Activated CD4-positive, alpha-beta T cell treated with anti-CD3 and anti-CD28 coated beads for 24 hours (primary cell): ENCODE measurements at places on chromosomes 2 and 18.

DNA sequence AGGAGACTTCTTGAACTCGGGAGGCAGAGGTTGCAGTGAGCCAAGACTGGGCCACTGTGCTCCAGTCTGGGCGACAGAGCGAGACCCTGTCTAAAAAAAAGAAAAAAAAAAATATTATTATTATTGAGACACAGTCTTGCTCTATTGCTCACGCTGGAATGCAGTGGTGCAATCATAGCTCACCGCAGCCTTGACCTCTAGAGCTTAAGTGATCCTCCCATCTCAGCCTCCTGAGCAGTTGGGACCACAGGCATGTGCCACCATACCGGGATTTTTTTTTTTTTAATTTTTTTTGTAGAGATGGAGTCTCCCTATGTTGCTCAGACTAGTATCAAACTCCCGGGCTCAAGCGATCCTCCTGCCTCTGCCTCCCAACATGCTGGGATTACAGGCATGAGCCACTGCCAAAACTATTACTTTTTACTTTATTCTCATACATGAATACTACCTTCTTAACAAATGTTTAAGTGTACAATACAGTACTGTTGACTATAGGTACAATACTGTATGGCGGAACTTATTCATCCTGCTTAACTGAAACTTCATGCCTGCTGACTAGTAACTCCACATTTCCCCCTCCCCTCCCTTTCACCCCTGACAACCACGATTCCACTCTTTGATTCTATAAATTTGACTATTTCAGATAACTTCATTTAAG is 15.5 kb downstream of the FBXO11 start:
- no peak for DNase-seq

DNA sequence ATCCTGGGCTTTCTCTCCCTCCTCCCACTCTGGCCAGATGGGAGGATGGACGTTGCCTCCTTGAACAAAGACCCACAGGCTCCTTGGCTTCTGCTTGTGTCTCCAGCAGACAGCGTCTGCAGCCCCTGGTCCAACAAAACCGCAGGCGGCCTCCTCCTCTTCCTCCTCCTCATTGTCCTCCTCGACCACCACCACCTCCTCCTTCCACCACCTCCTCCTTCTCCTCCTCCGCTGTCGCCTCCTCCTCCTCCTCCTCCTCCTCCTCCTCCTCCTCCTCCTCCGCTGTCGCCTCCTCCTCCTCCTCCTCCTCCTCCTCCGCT is 45.7 kb upstream of the ALPP start:
- DNase-seq, result no peak

DNA sequence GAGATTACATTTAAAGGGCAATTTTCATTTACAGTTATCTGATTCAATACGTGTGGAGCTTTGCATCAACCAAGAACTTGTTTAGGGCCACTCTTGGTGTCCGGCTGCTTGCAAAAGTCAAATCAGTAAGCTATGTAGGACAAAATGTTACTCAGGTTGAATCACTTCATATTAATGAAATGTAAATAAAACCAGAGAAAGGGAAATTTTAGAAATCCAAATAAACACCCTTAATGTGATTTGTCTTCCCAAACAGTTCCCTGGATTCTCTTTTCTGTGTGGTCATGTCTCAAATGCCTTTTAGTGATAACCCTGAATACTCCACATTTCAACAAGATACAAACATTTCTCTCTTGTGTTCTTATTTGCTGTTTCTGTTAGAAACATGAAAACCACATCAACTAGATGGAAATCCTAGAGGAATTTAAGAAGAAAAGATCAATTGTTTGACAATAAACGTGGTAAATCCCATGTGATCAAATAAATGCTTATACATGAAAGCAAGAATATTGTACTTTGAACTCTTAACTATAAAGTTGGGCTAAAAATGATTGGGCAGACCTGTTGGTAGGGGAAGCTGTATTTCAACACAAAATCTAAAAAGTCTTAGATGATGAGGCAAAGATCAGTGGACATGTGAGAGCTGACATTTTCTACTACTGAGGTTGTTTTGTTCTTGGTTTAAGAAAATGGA is 101.3 kb downstream of the CDC42EP3 start:
- no peak for DNase-seq

DNA sequence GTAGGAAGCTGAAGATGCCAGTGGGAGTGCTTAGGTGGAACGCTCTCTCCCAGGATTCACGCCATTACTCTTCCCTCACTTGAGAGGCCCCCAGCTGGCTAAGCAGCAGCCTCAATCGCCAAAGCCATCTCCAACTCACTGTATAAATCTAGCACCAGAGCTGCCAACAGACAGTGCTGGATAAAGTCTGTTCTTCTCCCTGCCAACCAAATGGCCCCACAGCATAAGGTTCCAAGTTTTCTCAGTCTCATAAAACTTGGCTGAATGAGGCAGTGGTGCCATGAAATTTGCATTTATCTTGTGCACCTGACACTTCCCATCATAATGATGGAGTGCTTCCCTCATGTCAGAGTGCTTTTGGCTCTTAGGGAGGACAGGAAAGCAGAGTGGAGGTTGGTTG is 428.2 kb upstream of the ETAA1 start:
- DNase-seq, result no peak

GRCh38 chr2:9980520-9980919 is 29.0 kb downstream of the GRHL1 start:
- no peak for DNase-seq

DNA sequence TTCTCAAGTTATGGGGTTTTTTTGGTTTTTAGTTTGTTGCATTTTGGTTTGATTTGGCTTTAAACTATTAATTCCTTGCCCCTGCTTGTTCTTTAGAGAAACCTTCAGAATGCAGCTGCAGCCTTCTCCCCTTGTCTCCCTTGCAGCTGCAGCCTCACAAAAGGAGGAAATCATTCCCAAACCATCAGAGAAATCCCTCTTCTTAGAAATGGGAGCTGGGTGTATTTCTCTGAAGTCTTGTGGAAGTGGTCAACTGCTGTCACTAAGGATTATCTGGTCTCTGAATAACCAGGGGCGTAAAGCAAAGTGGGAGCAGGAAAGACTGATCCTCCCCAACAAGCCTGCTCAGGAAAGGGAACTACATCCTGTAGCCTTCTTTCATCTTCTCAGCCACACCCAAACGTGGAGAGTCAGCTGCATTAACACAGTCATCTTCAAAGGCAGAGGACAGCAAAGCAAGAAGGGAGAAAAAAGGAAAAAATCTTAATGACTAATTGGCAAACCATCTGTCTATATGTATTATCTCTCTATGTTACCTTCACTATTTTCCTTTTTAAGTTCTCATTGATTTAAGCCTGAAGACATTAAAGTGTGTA is 1834.1 kb upstream of the PIK3C3 start:
- no peak for DNase-seq

- no peak for DNase-seq
Measured at GRCh38 chr2:121355488-121355887, 70.5 kb upstream of the TFCP2L1 start.

- DNase-seq, result no peak
Measured at GRCh38 chr2:233307565-233307964, at the start of gene SAG. SAG (plus strand) TSS chr2:233307816; CDS start chr2:233309190, 1,374 bp downstream.

DNA sequence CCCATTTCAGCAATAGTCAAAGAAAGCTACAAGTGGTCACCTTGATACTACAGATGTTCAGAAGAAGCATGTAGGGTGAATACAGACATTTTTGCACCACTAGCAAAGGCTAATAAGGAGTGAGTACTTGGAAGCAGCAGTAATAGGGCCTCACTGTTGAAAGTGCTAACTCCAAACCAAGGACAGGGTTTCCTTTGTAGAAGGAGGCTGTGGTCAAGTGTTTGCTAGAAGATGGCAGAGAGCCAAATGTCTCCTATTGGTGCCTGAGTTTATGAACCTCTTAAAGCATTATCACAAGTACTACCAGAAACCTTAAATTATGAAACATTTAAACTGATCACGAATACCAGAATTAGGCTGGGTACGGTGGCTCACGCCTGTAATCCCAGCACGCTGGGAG is 308.1 kb downstream of the ZEB2 start:
- no peak for DNase-seq
